ENCODE measurements at places on chromosomes 16 and 17. TPM values are rescaled to one million over a fixed set of nuclear protein-coding genes. Genes with fewer than 3 reads are reported as not detected.

GRCh38 chr17:15048381-15048780 lies 216.7 kb downstream of the PMP22 start:
- H3K4me3 ChIP-seq = no peak overlapping the region
- H3K4me1 ChIP-seq = no peaks in the 10 kb centered on the region
- H3K36me3 ChIP-seq = no peaks in the 10 kb centered on the region
- H3K27ac ChIP-seq = no peak overlapping the region
- H3K27me3 ChIP-seq = no peaks in the 10 kb centered on the region
- no peak for DNase-seq

GRCh38 chr17:29744121-29744520 lies 121.4 kb upstream of the CORO6 start:
- no peaks in the 10 kb centered on the region for H3K27me3 ChIP-seq
- DNase-seq = no peak
- no peak overlapping the region for H3K27ac ChIP-seq
- H3K36me3 ChIP-seq = no peaks in the 10 kb centered on the region
- peaks cover 50% of the 10 kb centered on the region for H3K4me1 ChIP-seq

DNA sequence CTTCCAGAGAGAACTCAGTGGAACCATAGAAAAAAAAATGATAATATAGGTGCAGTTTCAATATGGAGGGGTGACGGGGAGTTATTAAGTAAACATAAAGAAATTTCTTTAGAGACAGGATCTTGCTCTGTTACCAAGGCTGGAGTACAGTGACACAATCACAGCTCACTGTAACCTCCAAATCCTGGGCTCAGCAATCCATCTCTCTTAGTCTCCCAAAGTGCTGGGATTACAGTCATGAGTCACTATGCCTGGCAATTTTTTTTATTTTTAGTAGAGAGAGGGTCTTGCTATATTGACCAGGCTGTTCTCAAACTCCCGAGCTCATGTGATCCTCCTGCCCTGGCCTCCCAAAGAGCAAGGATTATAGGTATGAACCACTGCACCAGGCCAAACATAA lies 48.8 kb downstream of the NLRC5 start:
- H3K27me3 ChIP-seq = no peaks in the 10 kb centered on the region
- peaks cover 62% of the 10 kb centered on the region for H3K36me3 ChIP-seq
- no peak overlapping the region for H3K4me3 ChIP-seq

Gene ASPHD1
- not detected for total RNA-seq

Gene SCGB1C2
- total RNA-seq = not detected

Gene CYBA
- total RNA-seq = 270 TPM

Gene COX6A2
- total RNA-seq = not detected
